AG04450 (cell line): ENCODE measurements at places on chromosomes 5 and 9.

GRCh38 chr9:106502930-106503329 is 360.0 kb upstream of the ZNF462 start:
- DNase-seq = no peak

DNA sequence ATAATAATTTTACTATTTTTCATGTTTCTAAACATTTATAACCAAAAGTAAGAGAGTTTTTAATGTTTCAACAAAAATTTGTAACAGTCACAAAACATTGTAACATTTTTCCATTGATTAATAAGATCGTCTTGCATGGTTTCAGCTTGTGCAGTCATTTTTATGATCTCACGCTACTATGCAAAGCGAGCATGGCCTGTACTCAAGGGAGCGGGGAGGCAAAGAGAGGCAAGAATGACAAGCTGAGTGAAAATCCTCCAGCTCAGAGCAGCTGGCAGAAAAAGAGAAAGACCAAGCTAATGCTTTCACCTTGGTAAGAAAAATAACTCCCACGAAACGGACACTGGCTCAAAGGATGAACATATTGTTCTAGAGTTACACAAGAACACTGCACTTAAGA is 90.0 kb upstream of the SV2C start:
- no peak for DNase-seq

DNA sequence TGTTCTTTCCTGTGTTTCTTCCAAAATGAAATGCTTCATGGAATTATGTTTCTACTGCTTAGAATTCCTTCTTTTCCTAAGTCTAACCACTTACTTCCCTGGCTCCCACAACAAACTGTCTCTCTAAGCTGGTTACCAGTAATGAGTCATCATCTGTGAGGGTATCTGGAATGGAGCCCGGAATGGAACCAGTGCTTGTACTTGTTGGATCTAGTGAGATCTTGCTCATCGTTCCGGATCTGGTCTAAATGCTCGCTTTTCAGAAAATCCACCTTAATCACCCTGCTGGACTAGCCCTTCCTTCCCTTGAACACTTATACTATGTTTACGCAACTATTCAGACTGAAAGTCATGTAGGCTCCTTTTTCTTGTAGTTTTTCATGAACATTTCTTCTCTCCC is 184.8 kb downstream of the PBX3 start:
- DNase-seq = peak; percentile 93

DNA sequence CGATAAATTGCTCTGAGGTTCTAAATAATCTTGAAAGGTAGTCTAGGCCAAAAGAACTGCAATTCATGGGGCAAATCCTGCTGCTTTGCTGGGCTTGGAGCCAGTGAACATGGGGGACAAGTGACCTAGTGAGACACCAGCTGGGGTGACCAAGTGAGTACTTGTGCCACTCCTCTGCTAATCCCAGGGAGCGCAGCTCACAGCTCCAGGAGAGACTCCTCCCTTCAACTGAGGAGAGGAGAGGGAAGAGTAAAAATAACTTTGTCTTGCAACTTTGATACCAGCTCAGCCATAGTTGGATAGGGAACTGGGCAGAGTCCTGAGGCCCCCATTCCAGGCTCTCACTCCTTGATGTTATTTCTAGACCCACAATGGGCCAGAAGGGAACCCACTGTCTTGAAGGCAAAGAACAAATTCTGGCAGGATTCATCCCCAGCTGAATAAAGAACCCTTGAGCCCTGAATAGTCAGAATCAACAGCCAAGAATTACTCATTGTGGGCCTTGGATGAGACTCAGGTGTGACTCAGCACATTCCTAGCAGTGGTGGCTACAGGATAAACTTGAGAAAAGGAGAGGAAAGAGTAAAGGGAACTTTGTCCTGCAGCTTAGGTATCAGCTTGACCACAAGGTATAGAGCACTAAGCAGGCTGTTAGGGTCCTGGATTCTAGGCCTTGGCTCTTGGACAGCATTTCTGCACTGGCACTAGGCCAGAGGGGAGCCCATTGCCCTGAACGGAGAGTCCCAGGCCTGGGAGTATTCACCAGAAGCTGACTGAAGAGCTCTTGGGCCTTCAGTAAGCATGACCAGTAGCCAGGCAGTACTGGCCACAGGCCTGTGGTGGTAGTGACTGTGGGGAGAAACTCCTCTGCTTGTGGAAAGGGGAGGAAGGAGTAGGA is 288.3 kb upstream of the CDH18 start:
- peak; percentile 66 for DNase-seq

DNA sequence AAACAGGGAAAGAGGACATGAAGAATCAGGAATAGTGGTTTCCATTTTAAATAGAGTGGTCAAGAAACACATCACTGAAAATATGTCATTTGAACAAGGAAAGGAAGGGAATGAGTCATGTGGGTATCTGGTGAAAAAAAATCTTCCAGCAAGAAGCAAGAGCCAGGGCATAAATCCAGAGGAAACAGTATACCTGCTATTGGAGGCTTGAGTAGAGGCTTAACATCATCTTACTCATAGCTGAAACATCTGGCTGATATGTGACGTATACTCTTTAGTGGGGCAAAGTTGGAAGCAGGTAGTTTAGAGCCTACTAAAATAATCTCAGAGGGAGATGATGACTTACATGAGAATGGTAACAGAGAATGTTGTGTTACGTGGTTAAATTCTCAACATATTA is 517.2 kb downstream of the CAAP1 start:
- DNase-seq = no peak

DNA sequence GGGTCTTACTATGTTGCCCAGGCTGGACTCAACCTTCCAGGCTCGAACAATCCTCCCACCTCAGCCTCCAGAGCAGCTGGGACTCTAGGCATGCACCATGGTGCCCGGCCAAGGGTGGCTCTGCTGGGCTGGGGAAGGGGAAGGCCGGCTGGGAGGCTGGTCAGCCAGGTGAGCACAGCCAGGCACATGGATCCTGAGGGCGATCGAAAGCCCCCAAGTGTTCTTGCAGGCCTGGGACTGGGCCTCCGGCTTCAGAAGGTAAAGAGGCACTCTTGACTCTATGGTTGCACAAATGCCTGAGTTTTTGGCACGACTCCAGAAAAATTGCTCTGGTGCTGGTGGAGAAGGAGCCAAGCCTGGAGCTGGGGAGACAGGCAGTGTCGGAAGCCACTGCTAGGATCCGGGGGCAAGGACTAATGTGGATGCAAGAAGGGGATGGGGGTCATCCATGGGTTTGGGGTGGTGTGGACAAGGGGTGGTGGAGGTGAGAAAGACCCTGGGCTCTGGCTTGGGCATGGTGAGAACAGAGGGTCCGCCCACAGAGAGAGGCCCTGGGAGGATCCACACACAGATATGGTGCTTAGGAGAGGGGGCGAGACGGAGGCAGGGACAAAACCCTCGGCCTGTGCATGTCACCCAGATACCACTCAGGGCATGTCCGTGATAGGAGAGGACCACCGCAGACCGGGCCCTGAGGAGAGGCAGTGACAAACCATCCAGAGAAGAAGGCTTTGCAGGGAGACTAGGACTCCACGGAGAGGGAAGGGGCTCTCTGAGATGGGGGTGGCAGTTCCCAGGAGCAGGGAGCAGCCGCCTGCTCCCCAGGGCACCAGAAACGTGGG is 51.1 kb upstream of the COL5A1 start:
- DNase-seq = no peak
